Glomerular endothelial cell (primary cell): ENCODE measurements at places on chromosomes 2 and 18.

- DNase-seq: no peak
These were observed 68.5 kb downstream of the PIGN start for GRCh38 chr18:62118328-62118727.

DNA sequence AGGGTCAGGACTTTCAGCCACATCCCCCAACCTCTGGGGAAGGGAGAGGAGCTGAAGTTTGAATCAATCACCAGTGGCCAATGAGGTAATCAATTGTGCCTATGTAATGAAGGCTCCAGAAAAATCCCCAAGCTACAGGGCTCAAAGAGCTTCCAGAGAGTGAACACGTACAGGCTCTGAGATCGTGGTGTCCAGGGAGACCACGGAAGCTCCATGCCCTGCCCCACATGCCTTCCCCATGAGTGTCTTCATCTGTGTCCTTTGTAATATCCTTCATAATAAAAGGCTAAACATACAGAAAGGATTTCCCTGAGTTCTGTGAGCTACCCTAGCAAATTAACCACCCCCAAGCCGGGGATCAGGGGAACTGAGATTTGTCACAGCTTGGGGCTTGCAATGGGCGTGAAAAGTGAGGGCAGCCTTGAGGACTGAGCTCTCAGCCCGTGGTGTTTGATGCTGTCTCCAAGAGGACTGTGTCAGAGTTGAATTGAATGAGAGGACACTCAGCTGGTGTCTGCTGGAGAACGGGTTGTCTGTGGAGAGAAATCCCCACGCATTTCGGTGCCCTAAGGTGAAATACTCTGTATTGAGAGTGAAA, 25.5 kb upstream of the TUBB6 start:
- no peak for DNase-seq

DNA sequence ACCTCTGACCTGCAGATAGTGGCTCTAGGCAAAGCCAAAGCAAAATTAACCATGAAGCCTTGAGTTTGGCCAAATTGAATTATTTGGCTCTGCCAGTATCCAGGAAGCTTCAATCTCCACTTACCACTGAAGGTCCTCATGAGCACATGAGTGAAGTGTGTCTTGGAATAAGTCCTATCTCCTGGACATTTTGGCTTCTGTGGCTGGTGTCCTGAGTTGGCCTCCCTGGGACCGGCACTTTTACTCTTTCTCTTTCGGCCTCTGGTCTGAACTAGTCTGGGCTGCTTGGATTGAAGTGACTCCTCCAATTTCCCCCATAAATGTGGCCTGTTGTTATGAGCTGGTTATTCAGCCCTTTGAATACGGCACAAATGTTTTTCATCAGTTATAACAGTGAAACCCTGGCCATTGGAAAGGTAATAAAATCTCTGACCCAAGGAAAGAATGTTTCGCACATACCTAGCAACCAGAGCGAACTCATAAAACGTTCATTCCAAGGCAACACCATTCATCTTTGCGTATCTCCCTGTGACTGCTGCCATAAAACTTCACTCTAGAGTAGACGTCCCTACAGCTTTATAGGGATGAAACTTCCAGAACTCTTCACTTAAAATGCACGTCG, 216.4 kb downstream of the LPIN1 start:
- DNase-seq: no peak

GRCh38 chr2:110115291-110116032, at the start of gene MALL:
MALL (minus strand) TSS chr2:110115822; CDS start chr2:110115792, 30 bp downstream.
- DNase-seq: no peak

DNA sequence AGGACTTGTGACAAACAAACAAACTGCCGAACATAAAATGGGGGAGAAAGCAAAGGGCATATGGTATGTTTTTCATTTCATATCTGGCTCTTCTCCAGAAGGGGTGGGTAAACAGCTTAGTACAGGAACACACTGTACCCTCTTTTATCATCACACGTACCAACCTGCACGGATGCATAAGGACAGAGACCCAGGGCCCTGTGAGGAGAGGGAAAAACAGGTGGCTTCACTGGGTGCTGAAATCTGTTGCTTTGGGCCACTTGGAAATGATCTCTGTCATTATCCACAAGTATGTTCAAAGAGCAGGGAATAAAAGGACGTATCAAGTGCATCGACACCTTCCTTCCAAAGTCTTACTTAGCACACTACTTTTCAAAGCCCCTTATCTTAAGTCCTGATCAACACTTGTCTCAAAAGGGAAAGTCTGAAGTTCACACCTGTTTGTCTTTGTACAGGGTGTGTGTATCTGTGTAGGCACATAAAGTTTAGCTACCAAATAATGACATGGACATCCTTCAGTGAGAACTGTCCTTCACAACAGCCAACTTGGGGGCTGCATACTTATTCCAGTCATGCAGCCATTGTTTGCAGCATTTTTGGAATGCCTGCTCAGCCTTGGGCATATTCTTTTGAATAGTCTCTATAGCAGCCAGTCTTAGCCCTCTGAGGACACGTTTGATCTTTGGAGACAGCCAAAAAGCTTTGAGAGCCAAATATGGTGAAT, 60.6 kb downstream of the IRS1 start:
- DNase-seq: no peak

DNA sequence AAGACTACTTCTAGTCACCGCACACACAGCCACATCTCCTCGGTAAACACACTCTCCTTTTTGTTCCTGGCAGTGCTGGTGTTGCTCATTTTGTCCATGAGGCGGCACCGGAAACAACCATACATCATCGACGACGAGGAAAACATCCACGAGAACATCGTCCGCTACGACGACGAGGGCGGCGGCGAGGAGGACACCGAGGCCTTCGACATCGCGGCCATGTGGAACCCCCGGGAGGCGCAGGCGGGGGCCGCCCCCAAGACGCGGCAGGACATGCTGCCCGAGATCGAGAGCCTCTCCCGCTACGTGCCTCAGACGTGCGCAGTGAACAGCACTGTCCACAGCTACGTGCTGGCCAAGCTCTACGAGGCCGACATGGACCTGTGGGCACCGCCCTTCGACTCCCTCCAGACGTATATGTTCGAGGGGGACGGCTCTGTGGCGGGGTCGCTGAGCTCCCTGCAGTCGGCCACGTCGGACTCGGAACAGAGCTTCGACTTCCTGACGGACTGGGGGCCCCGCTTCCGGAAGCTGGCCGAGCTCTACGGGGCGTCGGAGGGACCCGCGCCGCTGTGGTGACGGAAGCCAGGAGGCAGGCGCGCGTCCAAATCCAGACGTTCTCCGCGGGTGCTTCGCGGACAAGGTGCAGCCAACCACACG, 221.0 kb downstream of the CDH20 start:
- no peak for DNase-seq

- no peak for DNase-seq
These were observed 56.7 kb downstream of the DIS3L2 start for GRCh38 chr2:232018181-232018580.

GRCh38 chr2:202541137-202541536, 93.6 kb upstream of the FAM117B start:
- no peak for DNase-seq

DNA sequence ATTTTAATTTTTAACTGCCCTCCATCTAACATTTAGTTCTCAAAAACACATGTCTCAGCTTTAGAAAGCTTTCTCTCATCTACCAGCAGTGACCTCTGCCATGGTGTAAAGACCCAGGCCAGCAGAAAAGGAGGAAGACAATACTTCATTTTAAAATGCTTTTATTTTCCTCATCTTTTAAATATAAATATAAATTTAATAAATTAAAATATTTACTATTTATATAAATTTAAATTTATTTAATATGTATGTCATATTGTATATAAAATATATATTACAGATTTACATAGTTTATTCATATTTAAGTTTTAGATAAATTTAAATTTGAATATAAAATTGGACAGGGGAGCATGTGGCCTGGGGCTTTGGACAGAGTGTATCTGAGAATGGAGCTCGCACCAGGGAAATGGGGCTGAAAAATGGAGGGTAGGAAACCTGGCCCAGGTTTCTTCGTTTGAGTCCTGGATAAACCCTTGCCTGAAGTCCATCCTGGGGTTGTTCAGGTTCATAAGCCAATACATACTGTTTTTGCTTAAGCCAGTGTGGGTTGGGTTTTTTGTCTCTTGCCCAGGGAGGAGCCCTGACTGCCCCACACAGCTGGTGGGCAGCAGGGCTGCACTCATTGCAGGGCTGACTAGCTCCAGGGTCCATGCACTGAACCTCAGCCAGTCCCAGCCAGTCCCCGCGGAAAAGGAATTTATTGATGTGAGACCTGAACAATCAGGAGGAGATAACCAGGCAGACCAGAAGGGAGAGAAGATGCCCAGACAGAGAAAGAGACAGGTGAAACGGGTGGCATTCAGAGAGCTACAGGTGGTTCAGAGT, 77.3 kb upstream of the LAPTM4A start:
- no peak for DNase-seq

DNA sequence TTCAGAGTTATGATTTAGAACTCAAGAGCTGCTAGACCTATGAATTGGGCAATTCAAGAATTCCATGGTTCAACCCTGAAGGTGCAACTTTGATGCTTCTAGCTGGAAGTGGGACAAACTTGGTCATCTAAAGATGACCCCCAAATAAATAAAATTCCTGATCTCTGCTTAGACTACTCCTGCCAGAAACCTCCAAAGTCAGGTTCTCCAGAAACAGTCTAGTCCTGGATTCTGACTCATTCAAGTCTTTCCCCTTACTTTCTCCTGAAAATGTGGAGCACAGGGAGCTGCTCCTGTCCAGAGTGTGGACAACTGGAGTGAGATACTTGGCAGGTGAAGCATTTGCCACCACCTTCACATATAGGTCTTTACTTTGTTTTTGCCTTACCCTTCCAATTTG, 557.7 kb upstream of the TNP1 start:
- DNase-seq: no peak

- no peak for DNase-seq
These were observed 48.7 kb downstream of the SERTAD2 start for GRCh38 chr2:64605026-64605471.

GRCh38 chr2:66478299-66478698, 43.4 kb downstream of the MEIS1 start:
- no peak for DNase-seq

- no peak for DNase-seq
These were observed 48.7 kb downstream of the TTC39C start for GRCh38 chr18:24063121-24063731.

DNA sequence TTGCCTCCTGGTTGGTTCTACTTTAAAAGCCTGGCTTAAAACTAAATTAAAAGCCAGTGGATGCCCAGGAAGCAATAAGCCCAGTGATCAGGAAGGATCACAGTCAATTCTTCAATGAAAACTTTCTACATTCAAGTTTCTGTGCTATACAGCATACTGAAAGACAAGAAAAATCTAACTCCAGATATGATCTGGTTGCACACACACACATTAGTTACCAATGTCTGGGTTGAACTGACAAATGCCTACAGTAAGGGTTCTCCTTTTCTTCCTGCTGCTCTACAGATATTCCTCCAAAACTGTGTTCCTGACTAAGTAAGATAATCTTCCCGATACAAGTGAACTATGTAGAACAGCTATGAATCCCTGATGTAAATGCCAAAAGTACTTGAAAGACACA, 81.3 kb downstream of the ROCK2 start:
- DNase-seq: no peak

DNA sequence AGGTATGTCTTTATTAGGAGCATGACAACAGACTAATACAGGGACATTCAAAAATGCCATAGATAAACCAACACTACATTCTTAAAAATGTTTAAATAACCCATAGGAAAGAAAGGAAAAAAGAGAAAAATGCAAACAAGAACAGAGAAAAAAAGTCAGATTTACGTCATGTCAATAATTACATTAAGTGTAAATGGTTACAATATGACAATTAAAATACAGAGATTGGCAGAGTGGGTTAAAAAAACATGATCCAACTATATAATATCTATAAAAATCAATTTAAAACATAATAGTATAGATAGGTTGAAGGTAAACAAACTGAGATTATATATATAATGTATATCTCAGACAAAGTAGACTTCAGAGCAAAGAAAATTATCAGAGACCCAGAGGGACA, 255.8 kb downstream of the ANAPC1 start:
- no peak for DNase-seq

GRCh38 chr18:55869556-55870501, 281.8 kb upstream of the TCF4 start:
- DNase-seq: no peak

- no peak for DNase-seq
These were observed 63.1 kb upstream of the SPATS2L start for GRCh38 chr2:200243441-200243840.

- no peak for DNase-seq
These were observed 112.2 kb downstream of the GALNT3 start for GRCh38 chr2:165681841-165682240.

- no peak for DNase-seq
These were observed 11.2 kb downstream of the CTDP1 start for GRCh38 chr18:79690586-79691482.

- DNase-seq: peak; percentile 12
These were observed 92.9 kb upstream of the CSRNP3 start for GRCh38 chr2:165376571-165376975.

- no peak for DNase-seq
These were observed 158.2 kb downstream of the GALNT1 start for GRCh38 chr18:35739778-35740177.

DNA sequence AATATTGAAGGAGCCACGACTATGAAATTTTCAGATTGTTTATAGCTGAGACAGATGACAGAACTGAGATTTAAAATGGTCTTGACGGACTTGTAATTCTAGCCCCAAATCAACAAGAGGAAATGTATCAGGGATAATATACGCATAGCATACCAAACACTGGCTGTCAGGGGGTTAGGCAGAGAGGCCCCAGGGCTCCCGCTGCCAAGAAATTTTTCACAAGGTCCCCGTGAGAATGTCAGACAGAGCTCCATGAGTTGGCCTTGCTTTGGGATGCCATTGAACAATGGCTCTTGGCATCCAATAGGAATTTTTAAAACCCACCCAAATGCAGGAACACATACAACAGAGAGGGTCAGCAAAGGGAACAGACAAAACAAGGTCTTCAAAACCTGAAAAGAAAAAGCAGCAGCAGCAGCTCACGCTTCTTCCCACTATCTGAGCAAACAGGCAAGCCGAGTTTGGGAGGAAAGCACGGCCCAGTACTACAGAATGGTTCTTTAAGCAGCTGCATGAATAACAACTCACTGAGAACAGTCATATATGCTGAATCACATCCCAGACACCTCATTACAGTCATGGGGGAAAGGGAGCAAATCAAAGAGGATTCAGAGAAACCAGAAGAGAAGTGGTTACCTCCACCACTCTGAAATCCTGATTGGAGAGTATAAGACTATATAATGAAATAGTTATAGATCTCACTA, 445.6 kb downstream of the RND3 start:
- DNase-seq: no peak

GRCh38 chr2:109342256-109342850, 213.3 kb downstream of the SH3RF3 start:
- DNase-seq: no peak

DNA sequence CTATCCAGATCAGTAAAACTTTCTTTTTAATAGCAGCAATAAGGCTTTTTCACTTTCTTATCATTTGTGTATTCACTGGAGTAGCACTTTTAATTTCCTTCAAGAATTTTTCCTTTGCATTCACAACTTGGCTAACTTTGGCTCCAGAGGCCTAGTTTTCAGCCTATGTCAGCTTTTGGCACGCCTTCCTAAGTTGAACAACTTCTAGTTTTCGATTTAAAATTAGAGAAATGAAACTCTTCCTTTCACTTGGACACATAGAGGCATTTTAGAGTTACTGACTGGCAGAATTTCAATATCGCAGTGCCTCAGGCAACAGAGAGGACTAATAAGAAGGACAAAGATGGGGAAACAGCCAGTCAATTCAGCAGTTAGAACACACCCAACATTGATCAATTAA, 577.4 kb downstream of the DSC3 start:
- DNase-seq: no peak
